Fibroblast of upper back skin (primary cell): ENCODE measurements at places on chromosomes 7 and 10.

DNA sequence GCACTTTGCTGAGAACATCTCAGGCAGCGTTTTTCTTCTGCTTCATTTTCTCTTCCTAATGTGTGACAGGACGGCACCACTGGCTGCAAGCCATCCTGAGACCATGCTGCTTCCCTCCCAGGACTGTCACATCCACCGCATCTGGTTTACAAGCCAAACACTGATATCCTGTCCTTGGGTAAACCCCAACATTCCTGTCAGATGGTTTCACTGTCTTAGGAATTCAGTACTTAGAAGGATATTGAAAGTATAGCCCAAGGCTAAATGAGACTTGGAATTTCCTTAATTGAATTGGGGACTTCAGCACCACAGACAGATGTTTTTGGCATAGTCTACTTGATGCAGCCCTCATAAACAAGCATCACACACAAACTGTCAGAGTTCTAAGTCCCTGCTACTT, 74.2 kb upstream of the PLXNA4 start:
- peak; percentile 91 for DNase-seq

GRCh38 chr7:111096997-111097396, 6.1 kb downstream of the LRRN3 start:
- no peak for DNase-seq

DNA sequence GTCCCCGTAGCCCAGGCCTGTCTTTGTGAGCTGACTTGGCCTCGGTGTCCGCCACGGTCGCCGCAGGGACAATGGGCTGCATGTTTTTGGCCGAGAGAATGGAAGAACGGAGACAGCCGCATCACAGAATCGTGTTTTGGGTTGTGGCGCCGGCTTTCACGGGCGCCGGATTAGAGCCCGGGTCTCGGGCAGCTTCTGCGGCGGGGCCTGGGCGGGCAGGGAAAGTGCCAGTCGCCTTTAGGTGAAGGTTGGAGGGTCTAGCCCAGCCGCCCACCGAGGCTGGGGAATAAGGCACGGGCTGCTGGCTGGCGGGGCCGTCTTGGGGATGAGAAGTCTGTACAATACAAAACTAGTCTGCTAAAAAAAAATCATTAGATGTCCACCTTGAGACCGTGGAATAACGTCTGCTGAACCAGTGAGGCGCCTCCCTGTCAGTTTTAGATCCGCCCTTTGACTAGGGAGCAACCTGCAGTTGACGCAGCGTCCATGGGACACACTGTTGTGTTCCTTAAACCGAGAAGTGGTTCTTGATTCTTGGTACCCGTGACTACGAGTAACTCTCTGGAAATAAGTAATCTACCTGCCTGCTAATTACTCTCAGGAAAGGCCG, 577 bp downstream of the DNAJB9 start:
- peak; percentile 28 for DNase-seq

- DNase-seq = no peak
Measured at GRCh38 chr10:31340343-31340742, 21.3 kb downstream of the ZEB1 start.

DNA sequence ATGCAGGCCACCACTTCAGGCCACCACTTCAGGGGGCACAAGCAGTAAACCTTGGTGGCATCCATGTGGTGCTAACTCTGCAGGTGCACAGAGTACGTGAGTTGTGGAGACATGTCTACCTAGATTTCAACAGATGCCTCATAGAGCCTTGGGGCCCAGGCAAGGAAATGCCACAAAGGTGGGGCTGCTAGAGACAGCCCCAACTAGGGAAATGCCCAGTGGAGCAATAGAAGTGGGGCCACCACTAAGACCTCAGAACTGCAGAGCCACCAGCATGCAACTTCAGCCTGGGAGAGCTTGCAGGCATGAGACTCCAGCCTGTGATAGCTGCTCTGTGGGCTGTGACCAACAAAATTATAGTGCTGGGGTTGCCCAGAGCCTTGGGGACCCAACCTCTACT, 107.6 kb downstream of the DNAJC1 start:
- no peak for DNase-seq

DNA sequence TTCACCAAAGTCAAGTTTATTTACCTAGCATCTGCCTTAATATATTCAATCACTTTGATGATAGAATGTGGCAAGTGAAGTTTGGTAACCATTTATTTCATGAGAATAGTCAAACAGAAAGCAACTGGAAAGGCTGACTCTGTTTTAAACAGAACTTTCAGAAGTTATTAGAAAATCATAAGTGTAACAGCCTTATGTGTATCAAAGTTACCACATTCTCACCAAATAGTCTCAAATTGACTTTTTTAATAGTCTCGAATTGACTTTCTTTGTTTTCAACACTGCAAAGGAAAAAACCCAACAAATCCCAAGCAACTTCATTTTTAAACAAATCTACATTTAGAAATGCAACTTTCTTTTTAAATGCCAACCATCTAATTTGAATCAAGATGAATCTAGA, 29.5 kb downstream of the NAMPT start:
- no peak for DNase-seq

DNA sequence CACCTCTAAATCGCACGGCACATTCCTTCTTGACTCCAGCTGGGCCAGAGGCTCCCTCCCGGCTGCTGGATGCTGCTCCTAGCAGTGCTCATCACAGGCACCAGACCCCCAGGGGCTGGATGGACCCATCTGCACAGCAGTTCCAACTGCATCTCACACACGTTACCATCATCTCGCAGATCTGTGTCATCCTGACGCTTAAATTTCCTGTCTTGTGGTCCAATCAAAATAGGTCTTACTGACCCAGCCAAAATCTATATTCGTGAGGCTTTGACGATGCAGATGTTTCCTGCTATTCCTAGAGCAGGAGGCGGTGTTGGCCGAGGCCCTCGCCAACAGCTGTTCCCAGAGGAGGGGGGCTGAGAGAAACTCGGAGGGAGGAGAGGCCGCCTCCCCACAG, 108.0 kb downstream of the MKI67 start:
- peak; percentile 20 for DNase-seq

GRCh38 chr7:6158424-6159096, 113.9 kb downstream of the CYTH3 start:
- DNase-seq = no peak

DNA sequence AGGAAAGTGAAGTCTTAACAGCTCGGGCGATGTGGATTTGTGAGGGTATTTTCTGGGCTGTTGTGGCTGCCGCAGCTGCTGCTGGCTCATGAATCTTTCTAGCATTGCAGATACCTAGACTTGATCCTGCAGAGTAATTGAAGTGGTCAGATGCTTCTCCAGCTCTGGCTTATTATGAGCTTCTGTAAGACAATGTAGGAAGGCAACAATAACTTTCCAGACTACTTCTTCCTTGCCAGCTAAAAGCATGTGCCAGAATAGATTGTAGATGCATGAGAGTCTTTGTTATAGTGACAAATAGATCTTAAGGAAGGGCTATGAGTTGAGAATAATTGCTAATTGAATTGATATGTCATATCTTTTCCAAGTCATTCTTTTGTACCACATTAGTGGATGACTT, 461.4 kb upstream of the POT1 start:
- no peak for DNase-seq

DNA sequence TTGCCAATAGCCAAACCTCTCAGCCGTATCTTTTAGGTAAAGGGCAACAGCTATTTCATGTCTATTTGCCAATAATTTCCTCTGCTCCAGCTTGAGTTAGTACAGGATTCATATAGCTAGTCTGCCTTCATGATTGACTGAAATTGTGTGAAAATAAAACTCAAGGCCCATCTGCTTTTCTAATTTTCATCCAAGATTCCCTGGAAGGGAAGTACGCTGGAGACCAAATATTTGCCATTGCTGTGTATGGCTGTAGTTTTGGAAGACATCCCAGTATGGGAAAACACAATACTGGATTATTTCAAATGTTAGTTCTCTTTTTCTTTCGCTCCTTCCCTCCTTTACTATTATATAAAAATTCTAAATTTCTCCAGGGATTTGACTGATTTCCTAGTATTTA, 652.4 kb downstream of the CNTNAP2 start:
- no peak for DNase-seq

DNA sequence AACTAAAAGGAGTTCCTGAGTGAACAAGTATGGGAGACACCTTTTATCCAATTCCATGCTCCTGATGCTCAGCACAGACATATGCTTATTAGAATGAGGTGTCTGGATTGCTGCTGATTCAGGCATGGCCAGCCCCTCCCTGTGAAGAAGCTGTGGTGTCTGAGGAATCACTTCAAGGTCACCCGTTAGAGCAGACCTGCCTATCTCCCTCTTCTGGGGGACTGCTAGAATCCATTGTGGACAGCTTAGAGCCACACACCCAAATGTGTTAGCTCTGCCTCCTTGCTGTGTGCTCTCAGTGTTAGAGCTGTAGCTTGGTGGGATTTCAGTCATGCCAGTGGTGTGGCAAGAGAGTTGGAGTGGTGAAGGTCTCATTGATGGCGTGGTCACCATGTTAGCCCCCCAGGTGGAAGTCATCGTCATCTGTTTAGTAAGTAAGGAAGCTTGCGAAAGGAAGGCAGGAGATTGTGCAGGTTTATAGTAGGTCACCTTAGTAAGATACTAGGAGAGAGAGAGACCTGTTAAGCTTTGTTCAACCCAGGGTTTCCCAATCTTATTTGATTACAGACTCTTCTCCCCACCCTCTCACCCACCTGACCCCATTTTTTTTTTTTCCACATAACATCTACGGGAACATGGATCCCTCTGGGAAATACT, 12.8 kb downstream of the PRXL2A start:
- DNase-seq = no peak

DNA sequence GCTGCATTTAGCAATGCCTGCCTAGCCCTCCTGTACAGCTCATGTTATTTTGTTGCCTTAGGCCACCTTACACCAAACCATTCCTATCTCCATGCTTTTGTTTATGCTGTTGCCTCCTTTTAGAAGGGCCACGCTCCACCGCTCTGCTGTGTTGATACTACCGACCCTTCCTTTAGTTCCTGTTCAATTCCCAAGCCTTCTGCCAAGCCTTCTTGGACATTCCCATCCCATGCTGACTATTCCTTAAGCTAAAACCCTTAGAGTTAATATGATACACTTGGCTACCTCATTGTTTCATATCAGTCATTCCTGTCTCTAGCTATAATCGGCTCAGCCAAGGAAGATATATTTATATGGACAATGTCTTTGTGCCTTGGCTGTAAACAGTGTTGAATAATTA, 705.5 kb downstream of the LRMDA start:
- DNase-seq = no peak

DNA sequence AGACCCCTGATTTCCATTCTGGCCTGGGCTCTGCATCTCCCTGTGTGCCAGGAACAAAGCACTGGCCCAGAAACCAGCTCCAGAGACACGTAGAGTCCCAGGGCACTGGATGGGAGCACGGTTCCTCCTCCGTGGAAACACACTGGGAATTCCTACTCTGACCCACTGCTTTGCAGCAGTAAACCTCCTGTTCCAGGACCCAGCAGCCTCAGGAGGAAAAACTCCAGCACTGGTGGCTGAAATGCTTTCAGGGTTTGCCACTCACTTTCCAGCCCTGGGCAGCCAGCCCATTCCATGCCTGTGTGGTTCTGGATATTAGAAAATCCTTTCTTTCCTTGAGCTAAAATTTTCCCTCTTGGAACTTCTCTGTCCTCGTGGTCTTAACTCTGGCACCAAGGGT, 58.0 kb downstream of the FAM171A1 start:
- no peak for DNase-seq
